ENCODE measurements at places on chromosomes 12 and 14. TPM values are rescaled to one million over a fixed set of nuclear protein-coding genes. Genes with fewer than 3 reads are reported as not detected.

DNA sequence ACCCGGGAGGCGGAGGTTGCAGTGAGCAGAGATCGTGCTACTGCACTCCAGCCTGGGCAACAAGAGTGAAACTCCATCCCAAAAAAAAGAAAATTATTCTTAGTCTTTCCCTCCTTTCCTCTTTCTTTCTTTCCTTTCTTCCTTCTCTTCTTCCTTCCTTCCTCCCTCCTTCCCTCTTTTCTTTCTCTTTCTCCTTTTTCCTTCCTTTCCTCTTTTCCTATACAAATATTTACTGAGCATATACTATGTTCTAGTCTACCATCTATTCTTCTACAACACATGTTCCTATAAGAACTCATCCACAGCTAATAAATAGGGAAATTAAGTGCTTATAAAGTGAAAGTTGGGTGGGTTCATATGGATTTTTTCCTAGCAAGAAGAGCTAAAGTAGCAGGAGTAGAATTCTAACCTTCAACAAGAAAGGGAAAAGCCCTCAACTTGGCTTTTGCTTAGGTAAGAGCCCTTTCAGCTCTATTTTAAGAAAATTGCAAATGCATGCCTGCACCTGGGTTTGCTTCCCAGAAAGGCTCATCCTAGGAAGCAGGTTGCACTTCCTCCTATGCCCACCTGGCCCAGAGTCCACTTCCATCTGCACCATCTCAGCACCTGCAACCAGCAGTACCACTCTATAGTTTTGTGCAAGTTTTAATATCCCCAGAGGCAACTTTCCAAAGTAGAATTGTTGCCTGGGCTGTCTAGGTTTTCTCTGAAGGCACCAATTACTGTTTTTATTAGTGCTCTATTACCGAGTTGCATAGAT lies 122.0 kb upstream of the CCND2 start:
- no peak for DNase-seq

DNA sequence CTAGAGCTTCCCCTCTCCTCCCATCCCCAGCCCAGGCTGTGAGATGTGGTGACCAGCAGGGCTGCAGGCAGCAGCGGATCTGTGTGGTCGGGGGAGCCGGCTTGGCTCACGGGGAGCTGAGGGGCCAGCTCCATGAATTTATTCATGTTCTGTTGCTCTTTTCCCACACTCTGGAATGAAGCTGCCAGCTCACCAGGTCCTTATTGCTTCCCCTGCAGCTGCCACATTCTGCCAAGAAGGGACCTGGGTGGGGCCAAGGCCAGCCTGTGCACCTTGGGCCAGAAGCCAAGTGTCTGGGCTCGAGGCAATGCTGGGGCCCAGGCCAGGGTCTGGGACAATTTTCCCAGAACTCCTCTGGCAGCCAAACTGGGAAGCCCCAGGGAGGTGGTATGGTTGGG lies 2.5 kb upstream of the C1QL4 start:
- DNase-seq, result no peak

GRCh38 chr14:55802986-55803872 lies 223.2 kb downstream of the KTN1 start:
- peak; percentile 82 for DNase-seq

GRCh38 chr12:109948368-109948767 lies 47.8 kb downstream of the GIT2 start:
- no peak for DNase-seq

GRCh38 chr14:35133542-35134328 lies 11.4 kb downstream of the PRORP start:
- DNase-seq, result no peak

Gene ZDHHC22
- total RNA-seq, result not detected

Gene CD9
- total RNA-seq, result 589 TPM

Gene RNASE7
- total RNA-seq, result 17.1 TPM

All from foreskin keratinocyte (primary cell).